ENCODE measurements at places on chromosomes 12 and 14.
A peak's percentile ranks its signal among the peaks of the same experiment; 100 is the strongest.

DNA sequence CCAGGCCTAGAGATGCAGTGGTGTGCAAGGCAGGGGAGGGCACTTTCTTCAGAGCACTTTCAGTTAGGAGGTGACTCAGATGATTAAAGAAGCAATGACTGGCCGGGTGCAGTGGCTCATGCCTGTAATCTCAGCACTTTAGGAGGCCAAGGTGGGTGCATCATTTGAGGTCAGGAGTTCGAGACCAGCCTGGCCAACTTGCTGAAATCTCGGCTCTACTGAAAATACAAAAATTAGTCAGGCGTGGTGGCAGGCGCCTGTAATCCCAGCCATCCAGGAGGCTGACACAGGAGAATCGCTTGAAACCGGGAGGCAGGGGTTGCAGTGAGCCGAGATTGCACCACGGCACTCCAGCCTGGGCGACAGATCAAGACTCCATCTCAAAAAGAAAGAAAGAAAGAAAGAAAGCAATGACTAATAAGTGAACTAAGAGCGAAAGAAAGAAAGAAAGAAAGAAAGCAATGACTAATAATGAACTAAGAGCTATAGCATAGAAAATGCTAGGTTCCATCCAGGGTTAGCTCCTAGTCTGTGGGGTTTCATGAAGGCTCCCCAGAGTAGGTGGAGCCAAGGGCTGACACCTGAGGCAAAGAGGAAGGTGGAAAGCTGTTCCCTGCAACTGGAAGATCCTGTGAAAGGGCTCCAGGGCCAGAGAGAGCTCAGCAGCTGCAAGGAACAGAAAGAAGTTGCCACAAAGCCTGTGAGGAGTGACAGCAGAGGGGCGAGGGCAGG, 334.5 kb downstream of the CACNA1C start:
- DNase-seq: no peak

GRCh38 chr12:44835641-44836379, 40.3 kb downstream of the NELL2 start:
- DNase-seq: no peak

- no peak for DNase-seq
These were observed 54.0 kb downstream of the ZNF664 start for GRCh38 chr12:124026755-124027745.

DNA sequence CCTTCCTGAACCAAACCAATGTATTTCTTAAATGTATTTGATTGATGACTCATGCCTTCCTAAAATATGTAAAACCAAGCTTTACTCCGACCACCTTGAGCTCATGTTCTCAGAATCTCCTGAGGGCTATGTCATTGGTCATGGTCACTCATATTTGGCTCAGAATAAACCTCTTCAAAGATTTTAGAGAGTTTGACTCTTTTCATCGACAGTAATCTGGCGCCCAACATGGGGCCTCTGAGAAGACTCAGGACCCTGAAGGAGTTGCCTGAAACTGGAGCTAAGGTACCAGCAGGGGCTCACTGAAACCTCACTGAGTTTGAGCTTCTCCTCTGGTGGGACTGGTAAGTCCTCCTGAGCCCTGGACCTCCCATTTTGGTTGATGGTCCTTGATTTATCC, 17.2 kb upstream of the PSMC1 start:
- no peak for DNase-seq

DNA sequence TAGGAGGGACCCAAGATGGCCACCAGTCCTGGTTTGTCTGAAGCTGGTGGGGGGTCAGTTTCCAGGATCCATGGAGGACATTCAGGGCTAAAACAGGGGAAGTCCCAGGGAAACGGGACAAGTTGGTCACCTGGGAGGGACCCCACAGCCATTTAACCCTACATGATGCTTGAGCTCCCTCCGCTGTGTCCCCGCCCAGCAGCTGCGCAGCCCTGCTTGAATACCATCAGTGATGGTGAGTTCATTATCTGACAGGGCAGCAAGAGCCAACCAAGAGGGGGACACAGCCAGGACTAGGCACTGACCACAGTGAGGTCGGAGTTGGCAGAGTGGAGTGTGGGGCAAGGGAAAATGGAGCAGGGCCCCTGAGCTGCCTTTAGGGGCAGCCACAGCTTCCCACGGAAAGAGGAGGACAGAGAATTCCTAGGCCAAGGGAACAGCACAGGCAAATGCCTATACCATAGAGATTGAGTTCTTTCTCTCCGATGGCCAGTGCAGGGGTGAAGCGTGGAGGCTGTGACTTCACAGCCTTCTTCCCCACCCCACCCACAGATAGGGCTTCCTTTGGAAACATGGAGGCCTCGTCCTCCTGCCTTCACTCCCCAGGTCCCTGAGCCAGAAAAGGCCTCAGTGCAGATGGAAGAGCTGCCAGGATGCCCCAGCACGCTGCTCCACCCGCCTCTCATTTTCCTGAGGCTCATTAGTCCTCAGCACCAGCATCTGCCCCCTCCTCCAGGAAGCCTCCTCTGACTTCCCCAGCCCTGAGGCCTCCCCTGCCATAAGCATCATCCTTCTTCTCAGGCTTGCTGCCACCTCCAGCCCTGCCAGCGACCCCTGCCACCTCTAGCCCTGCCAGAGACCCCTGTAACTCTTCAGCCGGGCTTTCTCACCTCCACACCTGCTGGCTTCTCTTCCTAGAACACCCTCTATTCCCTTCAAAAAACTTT, 51.4 kb downstream of the CYP46A1 start:
- no peak for DNase-seq

GRCh38 chr12:124273630-124274029, 21.3 kb upstream of the RFLNA start:
- DNase-seq: no peak

- no peak for DNase-seq
These were observed 474.7 kb downstream of the SLC16A7 start for GRCh38 chr12:60070552-60070951.

- no peak for DNase-seq
These were observed 241.7 kb downstream of the AEBP2 start for GRCh38 chr12:19681007-19681406.

DNA sequence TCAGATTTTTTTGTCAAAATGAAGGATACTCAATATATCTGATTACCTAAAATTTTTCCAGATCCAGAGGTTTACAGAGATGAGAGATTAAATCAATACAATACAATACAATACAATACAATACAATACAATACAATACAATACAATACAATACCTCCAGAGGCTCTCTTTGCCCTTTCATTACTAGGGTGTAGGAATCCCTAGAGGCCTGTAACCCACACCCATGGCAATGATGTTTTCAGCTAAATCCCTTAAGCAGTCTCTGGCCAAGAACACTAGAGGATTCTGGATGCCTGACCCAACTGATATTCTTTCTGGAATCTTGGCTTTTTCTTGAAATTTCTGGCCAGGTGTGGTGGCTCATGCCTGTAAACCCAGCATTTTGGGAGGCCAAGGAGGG, 23.7 kb upstream of the AEBP2 start:
- DNase-seq: no peak

- peak; percentile 8 for DNase-seq
These were observed 594 bp downstream of the KRAS start for GRCh38 chr12:25249931-25250738.

GRCh38 chr14:52923902-52924575, 26.8 kb downstream of the FERMT2 start:
- DNase-seq: no peak

GRCh38 chr12:125300249-125300648, 235.0 kb downstream of the AACS start:
- DNase-seq: no peak

DNA sequence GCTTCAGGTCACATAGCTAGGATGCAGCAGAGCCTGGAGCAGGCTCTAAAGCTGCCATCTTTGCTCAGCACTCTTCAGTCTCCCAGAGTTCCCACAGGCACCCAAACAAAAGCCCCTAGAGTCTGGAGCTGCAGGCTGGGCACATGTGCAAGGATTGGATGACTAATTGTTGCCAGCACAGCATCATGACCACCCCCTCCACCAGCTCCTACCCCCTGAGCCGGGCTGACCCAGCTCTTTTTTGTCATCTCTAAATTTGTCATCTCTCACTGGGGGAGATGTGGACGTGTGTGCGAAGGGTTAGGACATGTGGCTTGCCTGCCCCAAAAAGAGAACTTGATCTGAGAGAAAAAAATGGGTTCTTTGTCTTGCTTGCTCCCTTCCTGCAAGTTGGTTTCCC, 4.3 kb upstream of the MMP19 start:
- no peak for DNase-seq

DNA sequence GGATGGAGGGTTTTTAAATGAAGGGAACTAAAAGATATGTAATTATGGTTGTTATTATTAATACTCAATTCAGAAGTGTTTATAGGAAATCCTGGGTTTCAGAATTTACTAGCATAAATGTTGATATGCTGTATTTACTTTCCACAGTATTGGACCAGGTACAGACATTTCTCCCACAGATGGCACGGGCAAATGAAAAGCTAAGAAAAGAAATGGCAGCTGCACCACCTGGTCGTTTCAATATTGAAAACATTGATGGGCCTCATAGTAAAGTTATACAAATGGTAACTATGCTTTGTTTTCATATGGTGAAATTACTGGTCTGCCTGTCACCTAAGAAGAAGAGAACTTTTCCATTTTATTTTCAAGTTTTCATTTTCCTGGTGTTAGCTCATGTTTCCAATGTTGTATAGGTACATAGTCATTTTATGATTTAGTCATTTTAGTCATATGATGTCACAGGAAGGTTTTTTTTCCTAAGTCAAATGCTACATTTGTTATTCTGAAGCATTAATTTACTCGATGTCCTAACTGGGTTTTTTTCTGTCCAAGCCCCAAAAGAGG, 5.5 kb downstream of the NOPCHAP1 start:
- DNase-seq: no peak

DNA sequence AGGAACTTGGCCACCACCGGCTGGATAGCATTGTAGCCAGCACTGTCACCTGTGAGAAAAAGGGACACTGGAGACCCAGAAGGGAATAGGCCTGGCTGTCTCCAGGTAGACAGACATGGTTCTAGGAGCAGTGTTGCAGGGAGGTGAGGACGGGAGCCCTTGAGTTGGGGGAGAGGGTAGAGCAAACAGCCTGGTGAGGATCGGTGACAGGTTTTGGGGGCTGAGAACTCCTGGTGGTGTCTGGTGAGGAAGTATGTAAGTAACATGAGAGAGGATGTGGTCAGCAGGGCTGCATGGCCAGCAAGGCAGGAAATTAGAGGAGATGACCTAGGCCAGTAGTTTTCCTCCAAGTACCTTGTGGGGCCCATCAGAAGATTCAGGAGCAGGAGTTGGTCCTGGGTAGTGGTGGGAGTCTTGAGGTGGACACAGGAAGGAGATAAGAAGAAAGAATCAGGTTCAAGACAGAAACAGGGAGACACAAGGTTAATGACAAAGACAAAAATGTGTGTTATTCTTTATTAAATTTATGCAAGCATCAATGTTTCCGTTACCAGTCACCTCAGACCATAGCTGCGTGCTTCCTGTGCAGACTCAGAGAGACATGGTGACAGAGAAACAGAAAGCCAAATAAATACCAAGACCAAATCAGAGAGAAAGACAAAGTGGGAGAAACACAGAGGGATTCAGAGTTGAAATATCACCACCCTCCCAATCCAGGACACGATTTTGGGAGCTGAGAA, at the start of gene ARHGAP9:
TSS of gene ARHGAP9 (minus strand) at position 491 of the 740 bp plus-strand sequence. CDS start at position 31, 460 bp downstream.
- DNase-seq: no peak

GRCh38 chr14:76698631-76699030, 62.6 kb upstream of the VASH1 start:
- no peak for DNase-seq

- DNase-seq: peak; percentile 47
These were observed 65.1 kb downstream of the CRADD start for GRCh38 chr12:93742110-93742934.

DNA sequence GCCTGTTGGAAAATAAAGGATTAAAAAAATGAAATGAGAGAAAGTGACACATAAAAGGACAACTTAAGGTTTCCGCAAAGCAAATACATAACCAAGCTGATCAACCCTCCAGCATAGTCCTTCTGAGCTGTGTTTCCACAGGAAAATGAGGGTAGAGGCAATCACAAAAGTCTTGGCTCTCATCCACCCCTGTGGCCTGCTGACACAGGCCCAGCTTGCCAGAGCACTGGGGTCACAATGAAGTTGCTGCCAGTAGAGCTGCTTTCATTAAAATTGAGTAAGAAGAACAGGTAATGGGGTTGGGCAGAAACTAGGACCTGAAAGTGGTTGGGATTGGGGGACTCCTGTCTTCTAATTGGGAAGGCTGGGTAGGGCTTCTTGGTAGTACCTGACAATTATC, 65.9 kb downstream of the RERG start:
- DNase-seq: no peak

GRCh38 chr14:81245771-81246170, 25.0 kb upstream of the GTF2A1 start:
- no peak for DNase-seq

DNA sequence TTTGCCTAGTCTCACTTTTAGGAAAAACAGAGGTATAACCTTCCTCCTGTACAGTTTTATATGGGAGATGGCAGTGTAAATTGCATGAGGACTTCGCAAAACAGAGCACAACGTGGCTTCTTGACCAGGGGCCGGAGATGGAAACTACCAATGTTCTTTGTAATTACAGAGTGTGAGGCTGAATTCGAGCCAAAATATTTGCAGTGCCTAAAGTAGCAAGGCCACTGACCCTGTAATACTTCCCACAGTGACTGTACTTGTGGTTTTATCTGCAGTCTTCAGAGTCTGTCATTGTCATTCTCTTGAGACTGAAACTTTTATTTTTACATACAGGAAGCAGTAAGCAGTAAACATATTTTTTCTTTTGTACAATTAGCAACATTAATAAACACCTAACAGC, 98.9 kb downstream of the RERG start:
- DNase-seq: no peak

- DNase-seq: no peak
These were observed 5.3 kb upstream of the TBX5 start for GRCh38 chr12:114411071-114411837.

DNA sequence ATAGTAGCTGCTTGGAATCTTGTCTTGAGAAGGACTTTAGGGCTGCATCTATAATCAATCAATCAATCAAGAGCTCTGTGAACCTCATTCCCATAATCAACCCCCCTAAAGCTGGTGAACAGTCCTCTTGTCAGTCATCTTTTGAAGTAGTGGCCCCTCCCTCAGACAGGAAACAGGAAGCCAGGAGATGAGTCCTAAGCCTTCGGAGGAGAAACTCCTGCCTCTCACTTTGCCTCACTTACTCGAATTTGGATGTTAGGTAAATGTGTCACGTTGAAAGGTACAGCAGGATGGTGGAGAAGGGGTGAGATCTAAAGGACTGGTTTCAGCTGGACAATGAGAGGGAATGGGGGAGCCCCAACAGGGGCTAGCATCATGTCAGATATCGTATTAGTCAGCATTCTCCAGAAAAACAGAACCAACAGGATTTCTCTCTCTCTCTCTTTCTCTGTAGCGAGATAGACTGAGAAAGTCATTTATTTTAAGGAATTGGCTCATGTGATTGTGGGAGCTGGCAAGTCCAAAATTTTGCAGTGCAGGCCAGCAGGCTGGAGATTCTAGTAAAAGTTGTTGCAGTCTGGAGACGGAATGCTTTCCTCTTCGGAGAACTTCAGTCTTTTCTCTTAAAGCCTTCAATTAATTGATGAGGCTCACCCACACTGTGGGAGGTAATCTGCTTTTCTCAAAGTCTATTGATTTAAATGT, 144.4 kb upstream of the PWP1 start:
- no peak for DNase-seq

GRCh38 chr14:94054936-94055335, 26.1 kb downstream of the DDX24 start:
- DNase-seq: no peak

GRCh38 chr12:114399664-114400211, 6.2 kb downstream of the TBX5 start:
- DNase-seq: no peak

Data from NCI-H187 (cell line).